ENCODE measurements at places on chromosomes 7 and 10.

- DNase-seq: no peak
Observed at GRCh38 chr10:105611244-105611798, 970.2 kb downstream of the SORCS3 start.

- DNase-seq: no peak
Observed at GRCh38 chr7:4017081-4017480, 665.0 kb upstream of the FOXK1 start.

DNA sequence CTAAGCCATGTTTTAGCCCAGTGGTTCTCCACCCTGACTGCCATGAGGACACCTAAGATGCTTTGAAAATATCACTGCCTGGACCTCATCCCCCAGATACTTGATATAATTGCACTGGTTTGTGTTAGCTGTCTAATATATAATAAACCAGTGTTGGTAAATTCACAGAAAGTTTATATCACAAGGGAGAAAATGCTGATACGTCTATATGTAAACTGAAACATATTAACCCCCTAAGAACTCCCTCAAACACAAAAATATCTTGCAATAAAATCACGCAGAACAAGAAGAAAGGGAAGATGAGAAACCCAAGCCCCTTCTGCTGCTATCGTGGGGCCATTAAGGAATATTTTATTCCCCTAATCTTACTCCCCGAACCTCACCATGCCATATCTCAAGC, 8.2 kb downstream of the IMMP2L start:
- no peak for DNase-seq

DNA sequence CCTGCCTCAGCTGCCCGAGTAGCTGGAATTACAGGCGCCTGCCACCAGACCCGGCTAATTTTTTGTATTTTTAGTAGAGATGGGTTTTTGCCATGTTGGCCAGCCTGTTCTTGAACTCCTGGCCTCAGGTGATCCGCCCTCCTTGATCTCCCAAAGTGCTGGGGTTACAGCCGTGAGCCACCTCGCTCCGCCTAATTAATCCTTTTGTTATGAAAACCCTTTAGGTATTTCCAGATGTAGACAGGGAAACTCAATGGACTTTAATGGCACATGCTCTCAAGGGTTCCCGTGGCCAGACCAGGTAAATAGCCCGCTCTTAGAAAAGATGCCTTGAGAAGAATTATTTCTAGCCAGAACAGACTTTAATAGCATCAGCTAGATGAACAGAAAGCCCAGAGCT, 19.7 kb upstream of the EXOC4 start:
- no peak for DNase-seq

DNA sequence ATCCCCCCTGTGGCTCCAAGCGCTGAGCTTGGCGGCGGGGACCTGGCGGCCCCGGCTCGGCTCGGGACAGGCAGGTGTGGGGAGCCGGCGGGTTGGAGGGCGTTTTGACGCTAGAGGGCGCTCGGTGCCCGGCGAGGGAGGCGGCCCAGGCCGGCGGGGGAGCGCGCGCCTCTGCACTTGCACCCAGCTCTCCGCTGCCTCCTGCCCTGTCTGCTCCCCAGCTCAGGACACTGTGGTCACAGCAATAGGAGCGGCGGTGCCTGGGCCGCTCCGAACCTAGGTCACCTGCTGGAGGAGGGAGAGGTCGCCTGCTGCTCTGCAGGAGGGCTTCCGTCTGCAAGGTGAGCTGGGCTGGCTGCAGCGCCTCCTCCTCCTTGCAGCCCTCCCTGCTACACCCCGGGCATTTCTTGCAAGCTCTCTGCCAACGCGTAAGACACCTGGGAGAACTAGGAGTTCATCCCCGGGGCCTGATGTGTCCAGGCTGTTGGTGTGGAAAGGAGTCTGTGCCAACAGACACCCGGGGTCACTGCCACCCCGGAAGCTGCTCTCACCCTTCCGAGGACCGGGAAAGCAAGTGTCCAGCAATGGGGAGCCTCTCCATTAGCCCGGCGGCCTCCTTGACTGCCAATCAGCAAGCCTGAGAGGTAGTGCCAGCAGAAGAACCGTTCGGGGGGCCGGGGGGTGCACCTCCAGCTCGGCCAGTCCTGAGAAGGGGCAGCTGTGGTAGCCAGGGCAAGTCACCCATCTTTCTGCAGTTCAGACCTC, 620.4 kb downstream of the GALNT17 start:
- no peak for DNase-seq

GRCh38 chr7:129698516-129699418, 87.2 kb downstream of the NRF1 start:
- peak; percentile 19 for DNase-seq

Data from HCT116 (cell line).